ENCODE measurements at places on chromosomes 7 and 10. TPM values are rescaled to one million over a fixed set of nuclear protein-coding genes. Genes with fewer than 3 reads are reported as not detected.

- DNase-seq = no peak
Observed at GRCh38 chr7:29935111-29935510, 54.5 kb downstream of the SCRN1 start.

GRCh38 chr7:34139086-34139485 is 233.7 kb downstream of the BMPER start:
- no peak for DNase-seq

Gene MEOX2
- not detected for total RNA-seq

- DNase-seq = no peak
Observed at GRCh38 chr7:12827920-12828319, 140.5 kb downstream of the ARL4A start.

Gene PRSS37
- total RNA-seq = not detected

Gene STEAP4
- total RNA-seq = not detected

GRCh38 chr10:12187321-12187905 is 8.3 kb downstream of the NUDT5 start:
- DNase-seq = no peak

DNA sequence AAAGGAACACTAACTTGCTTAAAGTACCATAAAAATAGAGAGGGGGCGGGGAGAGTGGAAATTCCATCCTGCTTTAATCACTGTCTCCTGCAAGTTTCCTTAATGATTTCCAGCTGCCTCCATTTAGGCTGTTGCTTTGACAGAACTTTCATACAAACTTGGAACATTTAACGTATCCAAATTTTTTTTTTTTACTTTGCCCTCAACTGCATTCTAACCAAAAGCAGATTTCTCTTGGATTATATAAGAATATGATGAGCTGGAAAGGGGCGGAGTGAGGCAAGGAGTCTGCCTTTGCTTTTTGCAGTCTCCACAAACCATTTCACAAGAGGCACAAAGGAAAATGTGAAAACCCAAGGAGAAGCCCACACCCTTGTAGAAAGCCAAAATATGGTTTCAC is 46.6 kb upstream of the COL1A2 start:
- DNase-seq = no peak

DNA sequence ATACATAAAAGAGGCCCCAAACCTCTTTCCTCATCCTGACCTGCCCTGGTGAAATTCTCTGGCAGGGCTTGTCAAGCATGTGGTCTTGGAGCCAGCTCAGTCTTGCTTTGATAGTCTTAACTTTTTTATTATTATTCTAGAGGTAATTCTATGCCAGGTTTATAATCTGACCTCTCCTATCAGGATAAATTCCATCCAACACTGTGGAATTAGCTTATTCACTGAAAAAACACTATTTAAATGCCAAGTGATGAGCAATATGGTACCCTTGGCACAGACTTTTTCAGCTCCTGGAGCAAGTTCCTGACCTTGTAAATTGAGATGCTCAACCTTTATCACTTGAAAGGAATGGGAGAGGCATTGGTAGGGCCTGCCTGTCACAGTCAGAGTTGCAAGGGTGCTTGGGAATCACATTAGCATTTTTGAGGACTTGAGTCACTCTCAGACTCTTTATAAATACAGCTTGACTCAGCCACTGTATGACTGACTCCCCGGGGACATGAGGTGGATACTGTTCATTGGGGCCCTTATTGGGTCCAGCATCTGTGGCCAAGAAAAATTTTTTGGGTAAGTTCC is at the start of gene CPA4:
Gene CPA4, plus strand, starts transcription at position 480 of the 576 bp plus-strand sequence. Its CDS starts 20 bp downstream, at position 500.
- DNase-seq = no peak
